NCI-H2107 (cell line): ENCODE measurements at places on chromosomes 6 and 20.

- DNase-seq, result no peak
These were observed 5.3 kb upstream of the TNFRSF6B start for GRCh38 chr20:63690898-63691710.

DNA sequence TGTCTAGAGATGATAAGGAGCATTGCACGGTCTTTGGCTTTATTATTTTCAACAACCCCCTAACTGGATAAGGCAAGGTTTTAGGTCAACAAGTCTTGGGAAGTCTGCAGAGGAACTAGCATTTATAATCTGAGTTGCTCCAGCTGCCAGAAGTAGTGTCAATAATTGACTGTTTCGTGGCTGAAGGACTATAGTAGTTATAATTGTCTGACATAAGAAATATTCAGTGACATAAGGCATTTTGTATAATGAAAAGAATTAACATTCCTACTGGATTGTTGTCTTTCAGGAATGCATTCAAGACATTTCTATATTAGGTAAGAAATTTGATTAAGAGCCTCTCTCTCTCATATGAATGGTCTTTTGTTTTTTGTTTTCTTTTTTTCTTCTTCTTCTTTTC lies 136.9 kb upstream of the SGK1 start:
- no peak for DNase-seq

DNA sequence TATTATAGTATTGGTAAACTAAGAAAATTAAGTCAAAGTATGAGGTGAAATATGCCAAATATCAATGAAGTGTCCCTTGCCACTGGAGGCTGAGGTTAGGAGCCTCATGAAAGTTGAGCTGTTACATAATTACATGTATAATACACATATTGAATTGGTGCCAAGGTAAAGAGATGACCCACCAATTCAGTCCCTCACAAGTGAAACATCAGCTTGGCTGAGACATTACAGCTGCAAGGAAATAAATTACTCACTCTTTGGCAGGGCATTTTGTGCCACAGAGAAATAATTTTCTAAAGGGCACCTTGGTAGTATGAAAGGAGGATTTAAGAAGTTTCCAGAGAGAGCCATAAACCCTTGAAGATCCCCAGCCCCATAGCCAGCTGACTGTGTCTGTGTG lies 127.4 kb downstream of the ADGRG6 start:
- DNase-seq, result no peak

DNA sequence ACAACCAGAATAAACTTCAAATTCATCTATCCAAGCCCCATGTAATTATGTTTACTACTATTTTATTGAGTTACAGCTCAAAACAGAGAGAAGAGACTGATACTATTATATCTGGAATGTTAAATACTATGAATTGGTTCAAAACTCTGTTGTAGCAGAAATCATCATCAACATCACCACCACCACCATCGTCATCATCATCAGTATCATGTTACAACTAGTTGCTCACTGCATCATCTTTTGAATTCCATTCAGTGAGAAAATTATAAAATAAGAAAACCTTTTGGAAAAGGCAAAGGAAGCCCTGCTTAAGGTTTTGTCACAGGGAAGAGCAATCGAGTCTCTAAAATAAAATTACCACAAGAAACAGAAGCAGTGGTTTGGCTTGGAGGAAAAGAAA lies 36.2 kb upstream of the THEMIS start:
- DNase-seq, result no peak

GRCh38 chr20:24998631-24999445 lies 6.3 kb upstream of the APMAP start:
- no peak for DNase-seq

DNA sequence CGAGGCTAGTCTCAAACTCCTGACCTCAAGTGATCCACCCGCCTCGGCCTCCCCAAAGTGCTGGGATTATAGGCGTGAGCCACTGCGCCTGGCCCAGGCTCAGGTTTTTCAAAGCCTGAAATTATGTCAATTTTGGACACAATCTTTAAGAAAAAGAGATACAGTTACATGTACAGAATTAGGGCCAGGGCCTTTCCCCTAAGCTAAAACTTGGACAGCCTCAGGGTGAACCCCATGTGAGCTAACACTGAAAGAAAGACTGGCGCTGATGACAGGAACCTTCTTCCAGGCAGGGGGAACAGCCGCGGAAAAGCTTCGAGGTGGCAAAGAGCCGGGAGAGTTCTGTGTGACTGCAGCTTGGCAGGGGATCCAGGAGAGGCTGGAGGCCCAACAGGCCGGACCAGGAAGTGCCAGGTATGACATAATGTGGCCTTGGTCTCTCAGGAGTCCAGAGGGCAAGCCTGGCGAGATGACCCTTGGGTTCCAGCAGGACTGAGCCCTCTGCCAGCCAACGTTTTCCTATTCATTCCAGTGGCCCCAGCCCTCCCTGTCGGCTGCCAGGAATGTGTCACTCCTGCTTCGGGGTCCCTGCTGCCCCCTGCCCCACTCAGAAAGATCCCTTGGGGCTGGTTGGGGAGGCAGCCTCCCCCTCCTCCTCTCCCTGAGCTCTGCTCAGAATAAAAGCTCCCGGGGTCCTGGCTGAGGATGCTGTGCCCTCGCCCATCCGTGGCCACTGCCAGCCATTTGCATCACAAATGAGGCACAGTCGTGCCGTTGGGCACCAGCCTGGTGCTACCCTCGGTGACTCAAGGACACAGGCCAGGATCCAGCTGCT lies 37.3 kb downstream of the RBM38 start:
- DNase-seq, result no peak
